ENCODE measurements at places on chromosomes 16 and 17. TPM values are rescaled to one million over a fixed set of nuclear protein-coding genes. Genes with fewer than 3 reads are reported as not detected.

GRCh38 chr16:81673432-81673831 is 105.7 kb upstream of the PLCG2 start:
- no peak for ATAC-seq

- ATAC-seq = no peak
Measured at GRCh38 chr16:89511374-89511773, 3.2 kb downstream of the SPG7 start.

SRCIN1 gene
- 2.6 TPM for total RNA-seq

DCTN5 gene
- 76.1 TPM for total RNA-seq

DNA sequence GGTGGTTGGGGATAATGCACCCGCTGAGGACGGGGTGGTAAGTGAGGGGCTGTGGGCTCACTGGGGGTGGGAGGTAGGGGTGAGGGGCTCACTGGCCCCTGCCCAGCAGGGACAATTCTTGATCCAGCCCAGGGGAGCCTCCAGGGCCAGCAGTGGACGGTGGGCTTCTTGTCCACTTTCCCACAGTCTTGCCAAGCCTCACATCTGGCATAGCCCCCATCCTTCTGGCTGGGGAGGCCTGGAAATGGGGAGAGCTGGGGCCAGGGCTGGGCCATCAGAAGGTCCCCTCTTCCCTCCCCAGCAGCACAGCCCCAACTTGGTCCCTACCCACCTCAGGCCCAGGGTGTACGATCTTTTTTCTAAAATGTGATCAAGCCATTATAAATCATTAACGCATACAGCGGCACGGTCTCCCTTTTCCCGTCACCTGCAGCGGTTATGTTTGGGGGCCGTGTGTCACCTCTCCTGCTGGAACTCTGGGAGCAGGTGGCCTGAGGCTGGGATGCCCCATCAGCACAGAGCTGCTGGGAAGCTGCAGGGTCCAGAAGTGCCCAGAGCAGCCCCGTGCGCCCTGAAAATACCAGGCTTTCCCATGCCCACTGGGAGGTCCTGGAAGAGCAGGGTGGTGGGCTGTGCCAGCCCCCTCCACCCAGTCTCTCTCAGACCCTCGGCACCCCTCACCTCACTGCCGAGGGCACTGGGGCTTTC is 7.2 kb upstream of the SETD6 start:
- ATAC-seq = no peak

DNA sequence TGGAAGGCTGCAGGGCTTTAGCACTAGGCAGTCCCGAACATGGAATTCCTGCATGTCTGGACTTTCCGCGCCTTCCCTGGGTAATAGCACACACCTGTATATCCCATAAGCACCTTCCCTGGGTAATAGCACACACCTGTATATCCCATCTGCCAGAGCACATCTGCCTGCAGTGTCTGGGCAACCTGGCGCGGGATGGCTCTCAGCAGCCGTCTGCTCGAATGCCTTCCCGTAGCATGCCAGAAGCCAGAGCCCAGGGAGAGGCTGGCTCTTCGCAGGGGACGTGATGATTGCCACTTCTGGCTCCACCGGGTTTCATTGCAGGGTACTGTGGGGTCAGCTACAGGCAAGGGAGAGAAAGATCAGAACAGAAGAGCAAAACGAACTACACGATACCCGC is 21.3 kb downstream of the MBTPS1 start:
- ATAC-seq = no peak

DNA sequence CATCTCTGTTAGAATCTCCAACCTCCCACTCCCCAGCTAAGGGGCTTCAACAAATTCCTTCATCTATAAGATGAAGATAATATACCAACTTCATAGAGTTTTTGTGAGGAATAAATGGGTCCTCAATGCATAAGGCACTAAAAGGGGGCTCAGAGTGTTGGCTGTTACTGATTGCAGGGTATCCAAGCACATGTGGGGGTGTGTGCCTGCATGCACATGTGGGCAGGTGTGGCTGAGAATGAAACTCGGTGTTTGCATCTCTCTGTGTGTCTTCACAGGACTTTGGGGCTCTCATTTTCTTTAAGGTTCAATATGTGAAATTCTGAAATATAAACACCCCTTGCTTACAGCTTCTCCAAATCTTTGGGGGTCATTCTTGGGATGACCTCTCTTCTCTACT is 4.1 kb upstream of the PPP1R9B start:
- no peak for ATAC-seq

ASB16 gene
- total RNA-seq = 1.8 TPM

OTOA gene
- not detected for total RNA-seq

TBC1D28 gene
- not detected for total RNA-seq

MED13 gene
- total RNA-seq = 47.6 TPM

GRCh38 chr16:12435730-12436129 is 368.0 kb downstream of the CPPED1 start:
- ATAC-seq = no peak

DNA sequence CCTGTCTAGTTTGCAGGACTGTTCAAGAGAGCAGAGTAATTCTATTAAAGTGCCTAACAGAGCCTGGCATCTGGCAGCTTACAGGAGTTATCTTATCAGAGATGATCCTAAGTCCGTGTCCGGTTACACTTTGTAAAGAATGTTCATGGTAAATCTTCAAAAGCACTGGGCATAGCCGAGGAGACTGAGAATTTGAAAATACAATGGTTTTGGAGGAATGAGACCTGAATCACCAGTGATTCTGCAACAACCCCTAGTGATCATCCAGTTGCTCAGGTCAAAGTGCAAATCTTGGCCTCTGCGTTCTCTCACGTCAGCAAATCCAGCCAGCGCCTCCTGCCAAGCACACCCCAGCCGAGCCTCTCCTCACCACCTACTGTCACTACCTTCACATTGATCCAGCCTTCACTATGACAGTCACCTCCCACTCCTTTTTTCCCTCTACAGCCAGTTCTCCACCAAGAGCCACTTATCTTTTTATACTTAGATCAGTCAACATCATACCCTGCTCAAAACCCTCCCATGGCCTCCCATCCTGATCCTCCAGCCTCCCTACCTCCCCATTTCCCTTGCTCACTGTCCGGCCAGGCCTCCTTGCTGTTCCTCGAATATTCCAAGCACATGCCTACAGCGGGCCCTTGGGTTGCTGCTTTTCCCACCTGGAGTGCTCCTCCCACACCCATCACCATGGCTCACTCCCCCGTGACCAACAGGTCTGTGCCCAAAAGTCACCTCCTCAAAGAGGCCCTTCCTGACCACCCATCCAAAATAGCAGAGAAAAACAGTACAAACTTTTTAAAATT is 57.4 kb upstream of the ERN1 start:
- no peak for ATAC-seq

KRTAP9-3 gene
- not detected for total RNA-seq

DNA sequence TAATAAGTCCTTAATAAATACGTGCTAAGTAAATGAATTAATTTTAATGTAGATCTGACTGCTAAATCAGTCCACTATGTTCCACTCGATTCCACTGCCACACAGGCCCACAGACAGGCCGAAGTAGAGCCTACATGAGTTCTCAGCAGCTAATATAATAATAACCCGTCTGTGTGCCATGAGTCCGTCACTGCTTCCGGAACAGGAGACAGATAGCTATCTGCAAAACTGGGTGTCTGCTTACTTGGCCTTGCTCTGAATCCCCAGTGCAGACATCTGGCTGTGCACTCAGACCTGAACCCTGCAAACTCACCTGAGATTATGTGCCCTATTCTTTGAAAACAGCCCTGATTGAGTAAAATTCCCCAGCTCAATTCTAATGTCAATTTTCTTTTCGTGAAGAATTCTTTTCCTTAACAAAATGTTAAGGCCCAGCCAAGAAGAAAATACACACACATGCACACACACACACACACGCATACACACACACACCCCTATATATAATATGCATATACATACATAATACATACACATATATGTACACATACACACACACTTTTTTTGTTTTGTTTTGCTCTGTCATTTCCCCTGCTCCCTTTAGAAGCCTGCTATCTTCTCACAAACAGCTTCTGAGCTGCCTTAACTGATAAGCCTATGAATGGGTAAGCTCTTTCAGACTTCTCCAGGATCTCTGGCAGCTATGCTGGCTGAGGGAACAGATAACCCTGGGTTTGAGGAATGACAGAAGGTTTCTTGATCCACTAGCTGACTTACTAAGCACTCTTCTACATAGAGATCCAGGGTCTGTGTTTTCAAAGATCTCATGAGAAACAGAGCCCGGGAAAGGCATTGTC is 39.8 kb upstream of the TOM1L1 start:
- no peak for ATAC-seq

- no peak for ATAC-seq
Measured at GRCh38 chr16:72721981-72722380, 325.9 kb downstream of the ZFHX3 start.

DNA sequence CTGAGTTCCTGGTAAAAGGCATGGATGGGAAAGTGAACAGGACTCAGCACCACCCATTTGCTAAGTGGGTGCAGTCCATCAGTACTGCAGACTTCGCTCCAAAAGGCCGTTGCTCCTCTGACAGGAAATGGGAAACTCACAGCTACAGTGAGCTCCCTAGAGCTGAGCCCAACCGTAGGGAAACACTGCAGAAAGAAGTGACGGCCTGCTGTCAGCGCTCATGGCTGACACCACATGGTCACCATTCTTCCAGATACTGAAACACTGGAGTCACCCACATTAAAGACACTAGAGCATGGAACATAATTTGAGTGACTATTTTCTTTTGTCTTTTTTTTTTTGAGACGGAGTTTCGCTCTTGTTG is 31.9 kb downstream of the UBE2O start:
- ATAC-seq = no peak

DNA sequence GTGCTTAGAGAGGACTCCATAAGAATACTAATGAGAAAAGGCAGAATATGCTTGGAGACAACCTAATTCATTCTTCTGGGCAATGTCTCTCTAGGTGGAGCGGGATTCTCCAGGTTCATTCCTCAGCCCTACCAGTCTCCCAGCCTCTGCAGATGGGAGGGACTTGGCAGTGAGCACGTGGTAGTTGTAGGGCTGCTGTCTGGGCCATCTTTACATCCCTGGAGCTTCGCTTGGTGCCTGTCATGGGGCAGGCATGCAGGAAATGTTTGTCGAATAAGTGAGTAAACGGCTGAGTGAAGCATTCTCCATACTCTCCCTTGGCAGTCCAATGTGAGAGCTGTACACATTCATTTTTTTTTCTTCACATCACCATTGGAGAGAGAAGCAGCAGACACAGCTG is 387.5 kb downstream of the UTP18 start:
- ATAC-seq = no peak

GRCh38 chr16:82043680-82044584 is 8.9 kb downstream of the HSD17B2 start:
- ATAC-seq = no peak

SULT1A4 gene
- total RNA-seq = 10.3 TPM

DNA sequence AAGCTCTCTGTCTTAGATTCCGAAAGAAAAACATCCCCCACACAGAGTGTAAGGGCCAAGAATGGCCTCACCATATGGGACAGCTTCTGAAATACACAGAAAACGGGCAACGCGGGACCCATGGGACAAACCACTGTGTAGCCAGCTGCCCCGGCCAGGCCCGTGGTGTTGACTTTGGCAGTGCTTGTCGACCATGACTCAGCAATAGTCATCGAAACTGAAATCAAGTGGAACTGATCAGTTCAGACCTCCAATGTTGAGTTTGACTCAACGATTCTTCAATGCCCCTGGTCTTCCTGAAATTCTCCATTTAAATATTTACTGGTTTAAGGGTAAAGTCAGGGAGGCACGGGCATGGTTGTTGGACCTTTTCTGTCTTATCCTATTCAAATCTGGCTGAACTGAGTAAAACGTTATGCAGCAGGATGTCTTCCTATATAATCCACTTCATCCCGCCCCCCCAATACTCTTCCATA is 27.5 kb downstream of the ZFHX3 start:
- peak; percentile 86 for ATAC-seq

ZG16 gene
- not detected for total RNA-seq

DNA sequence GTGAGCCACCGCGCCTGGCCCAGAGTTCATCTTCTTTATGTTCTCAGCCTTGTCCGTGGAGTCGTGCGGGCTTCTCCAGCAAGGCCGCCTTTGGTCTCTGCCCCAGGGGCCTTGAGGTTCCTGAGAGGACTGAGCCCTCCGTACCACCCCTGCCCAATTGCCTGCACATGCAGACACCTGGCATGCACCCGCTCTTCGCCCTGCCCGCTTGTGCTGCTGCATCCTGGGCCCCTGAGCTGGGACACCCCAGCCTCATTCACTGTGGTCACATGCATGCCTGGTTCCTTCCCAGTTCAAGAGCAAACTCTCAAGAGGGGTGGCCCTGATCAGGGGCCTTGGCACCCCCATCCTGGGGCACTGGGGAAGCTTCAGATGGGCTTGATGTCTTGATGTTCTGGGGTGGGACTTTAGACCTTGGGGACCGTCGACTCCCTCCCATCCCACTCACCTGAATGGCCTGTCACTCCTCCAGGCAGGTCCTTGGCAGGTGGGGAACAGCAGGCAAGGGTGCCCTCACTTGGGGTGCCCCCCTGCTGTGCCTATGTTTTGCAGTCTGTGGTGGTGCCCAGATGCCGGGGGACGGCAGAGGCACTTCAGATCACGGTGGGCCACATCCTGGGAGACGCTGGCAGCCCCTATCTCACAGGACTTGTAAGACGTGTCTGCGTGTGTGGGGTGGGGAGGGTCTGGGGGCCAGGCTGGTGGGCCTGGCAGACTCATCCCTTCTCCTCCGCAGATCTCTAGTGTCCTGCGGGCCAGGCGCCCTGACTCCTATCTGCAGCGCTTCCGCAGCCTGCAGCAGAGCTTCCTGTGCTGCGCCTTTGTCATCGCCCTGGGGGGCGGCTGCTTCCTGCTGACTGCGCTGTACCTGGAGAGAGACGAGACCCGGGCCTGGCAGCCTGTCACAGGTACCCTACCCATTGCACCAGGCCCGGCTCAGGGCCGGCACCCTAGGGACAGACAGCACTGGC is 12.7 kb upstream of the SPNS2 start:
- ATAC-seq = no peak

GRCh38 chr17:7396147-7396546 is 1.8 kb upstream of the PLSCR3 start:
- ATAC-seq = no peak

DNA sequence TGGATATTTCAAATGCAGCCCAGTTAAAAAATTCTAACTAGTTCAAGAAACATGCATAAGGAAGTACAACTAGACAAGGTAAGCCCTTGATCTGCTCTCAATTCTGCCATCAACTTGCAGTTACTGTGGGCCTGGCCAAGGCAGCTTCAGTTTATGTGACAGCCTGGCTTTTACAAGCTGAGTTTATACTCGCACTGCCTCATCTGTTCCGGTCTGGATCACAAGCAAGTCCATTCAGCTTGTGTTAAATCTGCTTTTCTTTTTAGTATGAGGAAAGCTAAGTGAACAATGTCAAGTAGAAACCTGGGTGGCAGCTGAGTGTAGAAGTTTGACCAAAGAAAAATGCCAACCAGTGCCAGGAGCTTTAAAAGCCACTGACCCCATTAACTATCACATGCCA is 76.6 kb upstream of the CORO6 start:
- no peak for ATAC-seq

GRCh38 chr17:68740555-68741447 is 139.6 kb upstream of the FAM20A start:
- no peak for ATAC-seq

DNA sequence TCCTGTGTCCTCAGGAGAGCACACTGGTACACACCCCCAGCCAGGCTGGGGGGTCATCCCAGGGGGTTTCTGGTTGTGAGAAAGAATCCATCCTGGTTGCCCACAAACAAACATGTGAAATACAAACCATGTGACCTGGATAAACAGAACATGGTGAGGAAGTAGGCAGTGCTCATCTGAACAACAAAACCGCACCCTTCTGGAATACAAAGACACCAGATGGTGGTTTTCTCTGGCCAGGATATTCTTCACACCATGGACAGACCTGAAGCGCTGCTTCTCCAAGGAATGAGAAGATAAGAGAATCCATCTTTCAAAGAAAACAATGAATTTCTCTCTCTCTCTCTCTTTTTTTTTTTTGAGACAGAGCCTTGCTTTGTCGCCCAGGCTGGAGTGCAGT is 302.3 kb downstream of the SLC39A11 start:
- ATAC-seq = no peak

CCL1 gene
- not detected for total RNA-seq
